ENCODE measurements at places on chromosomes 7 and 10.

DNA sequence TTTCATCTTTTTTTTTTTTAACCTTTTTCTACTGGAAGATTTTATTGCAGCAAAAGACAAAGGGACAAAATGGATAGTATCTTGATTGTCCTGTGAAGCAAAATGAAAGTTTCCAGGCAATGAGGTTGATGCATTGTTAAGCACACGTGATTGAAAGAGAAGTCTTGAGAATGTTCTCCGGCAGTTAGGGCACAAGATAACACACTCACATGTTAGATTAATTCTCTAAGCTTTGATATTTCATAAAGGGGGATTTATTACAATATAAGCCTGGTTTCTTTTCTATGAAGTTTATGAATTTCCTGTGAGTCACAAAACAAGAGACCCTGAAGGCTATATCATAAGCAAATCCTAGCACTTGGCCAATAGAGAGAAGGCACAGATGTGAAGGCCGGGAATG is 93.4 kb upstream of the ARMC3 start:
- no peak for DNase-seq

- DNase-seq = no peak
Measured at GRCh38 chr7:137625197-137625596, 221.6 kb downstream of the DGKI start.

GRCh38 chr7:107580716-107581383 is 804 bp downstream of the BCAP29 start:
- no peak for DNase-seq

DNA sequence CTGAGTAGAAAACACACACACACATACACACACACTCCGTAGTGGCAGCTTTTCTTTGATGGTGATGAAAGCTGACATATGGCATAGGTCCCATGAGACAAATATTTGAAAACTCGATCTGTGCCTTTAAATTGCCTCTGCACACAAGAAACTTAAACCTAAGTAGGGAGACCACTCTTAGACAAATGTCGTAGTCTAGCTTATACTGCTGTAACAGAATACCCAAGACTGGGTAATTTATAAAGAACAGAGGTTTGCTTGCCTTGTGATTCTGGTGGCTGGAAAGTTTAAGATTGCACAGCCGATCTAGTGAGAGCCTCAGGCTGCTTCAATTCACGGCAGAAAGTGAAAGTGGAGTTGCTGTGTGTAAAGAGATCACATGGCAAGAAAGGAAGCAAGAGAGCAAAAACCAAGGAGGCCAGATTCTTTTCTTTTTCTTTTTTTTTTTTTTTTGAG is 489.4 kb upstream of the SORCS1 start:
- DNase-seq = no peak

- DNase-seq = no peak
Measured at GRCh38 chr7:21469894-21470293, 42.0 kb downstream of the SP4 start.

- no peak for DNase-seq
Measured at GRCh38 chr7:156092307-156092706, 280.0 kb upstream of the SHH start.

GRCh38 chr10:1643161-1643907 is 94.0 kb downstream of the ADARB2 start:
- no peak for DNase-seq

DNA sequence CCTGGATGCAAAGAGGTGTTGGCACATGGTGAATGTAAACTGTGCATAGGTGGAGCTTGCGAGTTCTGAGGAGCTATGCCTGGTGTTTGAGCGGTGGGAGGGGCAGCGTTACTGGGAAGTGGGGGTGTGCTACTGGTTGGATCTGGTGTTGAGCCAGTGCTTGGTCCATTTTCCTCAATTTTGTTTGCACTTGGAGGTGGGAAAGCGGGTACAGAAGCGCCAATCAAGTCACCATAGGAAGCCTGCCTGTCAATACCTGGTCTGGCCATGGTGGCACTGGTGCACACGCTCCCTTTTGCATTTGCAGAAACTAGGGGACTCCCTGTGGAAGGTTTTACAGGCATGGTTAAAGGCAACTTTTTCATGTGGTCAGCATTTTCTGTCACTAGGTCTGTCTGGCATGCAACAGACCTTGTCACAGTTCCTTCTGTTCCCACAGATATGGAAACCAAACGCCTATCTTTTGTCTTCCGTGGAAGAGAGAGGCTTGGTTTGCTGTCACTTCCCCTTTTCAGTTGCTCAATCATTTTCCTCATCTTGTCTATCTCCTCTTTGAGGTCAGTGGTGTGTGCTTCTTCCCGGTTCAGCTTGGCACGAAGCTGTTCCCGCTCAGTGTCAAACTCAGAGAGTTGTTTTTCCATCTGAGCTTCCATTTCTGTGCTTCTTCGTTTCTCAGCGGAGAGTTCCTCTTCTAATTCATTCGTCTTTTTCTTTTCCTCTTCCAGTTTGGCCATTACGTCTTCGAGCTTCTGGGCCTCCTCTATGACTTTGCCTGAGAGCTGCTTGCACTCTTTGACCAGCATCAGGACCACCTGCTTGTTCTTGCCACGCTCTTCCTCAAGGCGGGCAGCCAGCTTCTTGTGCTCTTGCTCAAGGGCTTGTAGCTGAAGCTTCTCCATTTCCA is 81.1 kb downstream of the CTTNBP2 start:
- DNase-seq = no peak

Measured in CD8-positive, alpha-beta memory T cell (primary cell).